ENCODE measurements at places on chromosomes 11 and 22.

GRCh38 chr11:47052576-47052975 lies 116.0 kb downstream of the CSTPP1 start:
- no peak for DNase-seq

- DNase-seq, result no peak
Measured at GRCh38 chr11:7654195-7654705, 19.1 kb downstream of the CYB5R2 start.

- DNase-seq, result peak; percentile 11
Measured at GRCh38 chr11:66224226-66224855, 44.1 kb upstream of the RAB1B start.

DNA sequence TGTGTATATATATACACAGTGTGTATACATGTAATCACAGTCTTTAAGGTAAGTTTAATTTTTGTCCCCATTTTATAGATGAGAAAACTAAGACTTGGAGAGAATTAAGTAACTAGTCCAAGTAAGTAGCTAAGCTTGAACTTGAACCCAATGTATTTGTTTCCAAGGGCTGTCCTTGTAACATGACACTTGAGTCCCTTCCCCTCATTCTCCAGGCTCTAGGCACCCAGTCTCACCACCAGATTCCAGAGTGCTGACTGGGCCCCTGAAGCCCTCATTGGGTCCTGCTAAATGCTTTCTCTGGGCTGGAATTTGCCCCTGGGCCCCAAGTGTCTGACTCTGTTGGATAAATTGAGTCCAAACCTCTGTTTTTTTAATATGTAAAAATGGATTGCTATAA lies 45.5 kb downstream of the ADM start:
- DNase-seq, result peak; percentile 74

DNA sequence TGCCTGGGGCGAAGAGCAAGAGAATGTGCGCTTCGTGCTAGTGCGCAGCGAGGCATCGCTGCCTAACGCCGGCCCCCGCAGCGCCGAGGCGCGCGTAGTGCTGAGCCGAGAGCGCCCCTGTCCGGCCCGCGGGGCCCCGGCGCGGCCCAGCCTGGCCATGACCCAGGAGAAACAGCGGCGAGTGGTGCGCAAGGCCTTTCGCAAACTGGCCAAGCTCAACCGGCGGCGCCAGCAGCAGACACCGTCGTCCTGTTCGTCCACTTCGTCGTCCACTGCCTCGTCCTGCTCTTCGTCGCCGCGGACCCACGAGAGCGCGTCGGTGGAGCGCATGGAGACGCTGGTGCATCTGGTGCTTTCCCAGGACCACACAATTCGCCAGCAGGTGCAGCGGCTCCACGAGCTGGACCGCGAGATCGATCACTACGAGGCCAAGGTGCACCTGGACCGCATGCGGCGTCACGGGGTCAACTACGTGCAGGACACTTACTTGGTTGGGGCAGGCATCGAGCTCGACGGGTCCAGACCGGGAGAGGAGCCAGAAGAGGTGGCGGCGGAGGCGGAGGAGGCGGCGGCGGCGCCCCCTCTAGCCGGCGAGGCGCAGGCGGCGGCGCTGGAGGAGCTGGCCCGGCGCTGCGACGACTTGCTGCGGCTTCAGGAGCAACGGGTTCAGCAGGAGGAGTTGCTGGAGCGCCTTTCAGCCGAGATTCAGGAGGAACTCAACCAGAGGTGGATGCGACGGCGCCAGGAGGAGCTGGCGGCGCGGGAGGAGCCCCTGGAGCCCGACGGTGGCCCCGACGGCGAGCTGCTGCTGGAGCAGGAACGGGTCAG lies 1.0 kb downstream of the RASSF10 start:
- peak; percentile 69 for DNase-seq

- no peak for DNase-seq
Measured at GRCh38 chr11:28939381-28939780, 831.2 kb downstream of the METTL15 start.

- DNase-seq, result no peak
Measured at GRCh38 chr11:134459246-134460061, 47.4 kb upstream of the B3GAT1 start.

- no peak for DNase-seq
Measured at GRCh38 chr22:31439808-31440207, 40.4 kb downstream of the DRG1 start.

GRCh38 chr11:90364527-90364926 lies 141.7 kb upstream of the CHORDC1 start:
- peak; percentile 7 for DNase-seq

- no peak for DNase-seq
Measured at GRCh38 chr11:82733444-82734119, at the start of gene FAM181B. FAM181B (minus strand) TSS chr11:82733864; CDS start chr11:82733729, 135 bp downstream.

GRCh38 chr11:125382314-125382791 lies 113.7 kb downstream of the FEZ1 start:
- no peak for DNase-seq

- no peak for DNase-seq
Measured at GRCh38 chr11:390175-390574, 3.8 kb upstream of the PKP3 start.

DNA sequence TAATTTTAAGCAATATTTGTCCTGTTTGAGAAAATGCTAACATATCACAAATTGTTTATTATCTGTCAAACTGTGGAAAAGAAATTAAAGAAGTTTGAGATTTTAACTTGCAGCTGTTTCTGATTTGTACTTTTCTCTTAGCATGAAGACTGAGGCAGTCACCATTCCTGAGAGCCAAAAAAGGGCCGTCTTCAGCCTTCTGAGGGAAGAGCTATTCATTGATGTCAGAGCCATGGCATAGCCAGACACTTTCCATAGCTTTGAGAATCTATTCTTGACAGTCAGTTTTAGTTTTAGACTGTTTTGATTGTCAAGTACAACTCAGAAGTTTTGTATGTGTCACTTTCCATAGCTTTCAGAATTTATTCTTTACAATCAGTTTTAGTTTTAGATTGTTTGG lies 32.1 kb downstream of the YAP1 start:
- DNase-seq, result no peak

DNA sequence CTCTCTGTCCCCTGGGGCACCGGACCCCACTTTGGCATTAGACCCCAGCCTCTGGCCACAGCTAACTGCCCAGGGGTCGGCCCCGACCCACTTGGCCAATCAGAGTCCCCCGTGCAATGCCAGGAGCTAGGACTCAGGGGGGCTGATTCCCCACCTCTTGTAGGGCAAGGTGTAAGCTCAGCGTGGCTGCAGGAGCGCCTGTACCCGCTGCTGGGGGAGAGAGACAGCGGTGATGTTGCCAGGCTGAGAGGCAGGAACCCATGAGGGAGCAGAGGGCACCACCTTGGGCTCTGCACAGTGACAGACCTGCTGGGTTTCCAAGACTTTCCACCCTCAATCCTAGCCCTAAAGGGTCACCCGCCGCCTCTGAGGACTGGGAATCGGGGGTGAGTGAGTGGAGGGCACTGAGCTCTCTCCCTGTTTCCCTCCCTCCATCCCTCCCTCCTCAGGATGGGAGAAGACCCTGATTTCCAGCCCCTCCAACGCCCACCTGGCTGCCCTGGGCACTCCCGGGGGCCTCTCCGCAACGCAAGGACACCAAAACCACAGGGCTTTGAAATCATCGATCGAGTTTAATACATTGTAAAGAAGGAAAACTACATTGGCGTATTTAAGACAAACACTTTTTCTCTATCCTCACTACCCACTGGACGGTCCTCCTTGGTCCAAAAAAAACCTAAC lies 128.4 kb downstream of the ARHGAP8 start:
- DNase-seq, result no peak

- no peak for DNase-seq
Measured at GRCh38 chr11:44179173-44179572, 83.7 kb downstream of the EXT2 start.

DNA sequence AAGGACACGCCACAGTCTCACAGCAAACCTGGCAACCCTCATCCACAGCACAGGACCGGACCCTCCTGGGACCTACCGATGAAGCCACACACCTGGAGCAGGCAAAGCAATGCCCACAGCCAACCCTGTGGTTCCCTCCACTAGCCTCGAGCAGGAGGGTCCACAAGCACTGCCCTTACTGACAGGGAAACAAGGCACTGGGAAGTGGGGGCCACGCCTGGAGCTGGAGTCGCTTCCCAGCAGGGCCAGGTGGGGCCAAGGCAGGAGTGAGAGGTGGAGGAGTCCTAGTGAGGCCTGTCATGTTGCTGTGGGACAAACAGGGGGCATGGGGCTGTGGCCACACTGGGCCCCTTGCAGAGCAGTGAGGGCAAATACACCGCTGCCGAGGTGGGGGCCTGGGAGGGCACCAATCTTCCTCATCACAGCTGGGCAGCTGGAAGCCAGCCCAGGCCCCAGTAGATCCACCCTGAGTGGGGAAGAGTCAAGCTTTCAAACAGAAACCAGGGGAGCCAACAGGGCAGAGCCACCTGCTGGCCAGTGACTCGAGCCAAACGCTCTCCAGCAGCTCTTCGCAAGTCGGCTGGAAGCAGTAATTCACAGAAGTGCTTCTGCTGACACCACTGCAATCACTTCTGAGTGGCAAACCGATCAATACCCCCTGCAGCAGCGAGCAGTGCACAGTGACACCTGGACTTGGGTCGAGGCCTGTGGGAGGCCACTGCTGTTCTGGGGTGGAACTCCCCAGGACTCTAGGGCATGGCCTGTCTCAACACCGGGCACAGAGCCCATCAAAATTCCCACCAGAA lies 13.7 kb downstream of the SULT4A1 start:
- no peak for DNase-seq

GRCh38 chr11:134244593-134244992 lies 8.6 kb downstream of the THYN1 start:
- no peak for DNase-seq

GRCh38 chr22:42764895-42765363 lies 44.3 kb upstream of the A4GALT start:
- DNase-seq, result no peak

DNA sequence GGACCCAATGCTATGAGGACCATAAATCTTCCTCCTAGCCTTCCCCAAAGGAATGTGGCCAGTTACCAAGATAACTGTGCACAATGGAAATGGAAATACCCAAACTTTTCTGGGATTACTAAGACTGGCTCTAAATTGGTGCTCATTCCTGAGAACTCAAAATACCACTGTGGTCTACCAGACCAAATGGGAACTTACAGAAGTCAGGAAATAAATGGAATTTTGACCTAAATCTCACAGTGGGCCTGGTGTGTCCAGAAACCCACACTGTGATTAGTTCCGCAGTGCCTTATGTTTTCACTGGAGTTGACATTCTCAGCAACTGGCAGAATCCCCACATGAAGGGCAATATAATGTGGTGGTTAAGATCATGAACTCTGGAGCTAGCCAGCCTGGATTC lies 99.4 kb upstream of the ZC3H12C start:
- no peak for DNase-seq

DNA sequence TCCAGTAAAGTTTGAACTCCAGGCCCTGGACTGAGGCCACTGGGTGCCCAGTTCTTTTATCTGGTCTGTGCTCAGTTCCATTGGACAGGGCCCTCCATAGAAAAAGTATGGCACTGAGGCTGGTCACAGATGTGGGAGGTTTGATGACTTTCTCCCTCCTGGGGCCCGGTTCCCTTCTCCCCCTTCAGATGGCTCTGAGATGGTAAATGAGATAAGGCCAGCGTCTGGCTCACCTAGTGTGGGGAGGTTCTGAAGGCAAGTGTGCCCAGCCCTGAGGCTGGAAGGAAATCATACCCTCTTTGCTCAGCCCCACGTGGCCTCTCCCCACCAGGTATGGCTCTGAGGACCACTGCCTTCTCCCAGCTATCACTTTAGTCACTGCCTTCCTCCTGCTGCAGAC lies 1.5 kb upstream of the CLDN5 start:
- no peak for DNase-seq

DNA sequence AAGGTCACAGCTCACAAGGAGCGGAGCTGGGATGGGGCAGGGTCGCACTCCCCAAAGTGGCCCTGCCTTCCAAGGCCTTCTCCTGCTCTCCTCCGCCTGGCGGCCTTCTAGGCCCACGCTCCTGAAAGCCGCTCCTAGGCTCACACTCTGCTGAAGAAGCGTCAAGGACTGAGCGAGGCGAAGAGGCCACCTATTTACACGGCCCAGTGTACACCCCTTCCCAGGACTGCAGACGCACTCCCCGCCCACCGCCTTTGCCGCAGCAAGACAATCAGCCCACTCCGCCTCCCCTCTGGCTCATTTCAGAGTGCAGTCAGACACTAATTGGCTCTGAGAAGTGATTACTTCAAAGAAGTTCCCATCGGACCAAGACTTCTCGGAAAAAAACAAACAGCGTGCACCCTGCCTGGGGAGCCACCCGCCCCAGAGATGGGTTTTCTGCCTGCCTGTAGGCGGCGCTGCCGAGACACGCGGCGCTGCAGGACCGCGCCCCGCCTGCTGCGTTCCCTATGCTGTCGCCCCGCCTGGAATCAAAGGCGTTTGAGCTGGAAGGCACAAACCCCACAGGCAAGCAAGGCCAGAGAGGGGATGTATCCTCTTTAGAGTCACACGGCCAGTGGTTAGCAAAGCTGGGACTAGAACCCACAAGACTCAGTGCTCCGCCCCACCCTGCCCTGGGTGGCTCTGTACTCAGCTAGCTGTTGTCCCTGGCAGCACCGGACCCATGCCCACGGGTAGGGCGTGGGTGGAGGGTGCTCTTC lies 414.8 kb downstream of the BUD13 start:
- DNase-seq, result no peak

DNA sequence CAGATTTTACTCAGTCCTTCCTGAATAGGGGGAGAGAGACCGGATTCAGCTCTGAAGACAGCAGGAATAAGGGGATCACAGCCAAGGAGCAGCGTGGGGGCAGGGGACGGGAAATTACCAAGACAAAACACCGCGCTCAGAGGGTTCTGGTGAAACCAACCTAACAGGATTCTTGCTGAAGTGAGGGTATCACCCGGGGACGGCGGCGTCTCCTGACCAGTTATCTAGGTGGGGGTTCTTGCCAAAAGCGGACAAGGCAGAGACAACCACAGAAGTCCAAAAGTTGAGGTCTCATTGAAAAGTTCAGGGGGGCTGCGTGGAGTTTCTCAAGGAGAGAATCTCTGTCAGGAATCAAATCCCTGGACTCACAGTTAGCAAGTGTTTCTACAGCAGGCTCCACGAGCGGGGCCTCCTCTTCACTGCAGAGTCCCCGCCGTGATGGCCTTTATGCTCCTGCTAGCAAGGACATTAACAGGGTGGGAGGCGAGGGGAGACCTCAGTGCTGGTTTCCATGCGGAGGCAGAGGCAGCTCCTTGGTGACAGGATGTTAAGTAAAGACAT lies 291.0 kb downstream of the BRD1 start:
- DNase-seq, result no peak

- DNase-seq, result no peak
Measured at GRCh38 chr11:105449100-105449734, 160.7 kb upstream of the GRIA4 start.

- no peak for DNase-seq
Measured at GRCh38 chr11:76135491-76135890, 70.8 kb downstream of the WNT11 start.

All from foreskin keratinocyte (primary cell).